CD4-positive, alpha-beta T cell treated with Interleukin-2 at 100 ng/mL for 4 hours (primary cell): ENCODE measurements at places on chromosomes 3 and 15.

DNA sequence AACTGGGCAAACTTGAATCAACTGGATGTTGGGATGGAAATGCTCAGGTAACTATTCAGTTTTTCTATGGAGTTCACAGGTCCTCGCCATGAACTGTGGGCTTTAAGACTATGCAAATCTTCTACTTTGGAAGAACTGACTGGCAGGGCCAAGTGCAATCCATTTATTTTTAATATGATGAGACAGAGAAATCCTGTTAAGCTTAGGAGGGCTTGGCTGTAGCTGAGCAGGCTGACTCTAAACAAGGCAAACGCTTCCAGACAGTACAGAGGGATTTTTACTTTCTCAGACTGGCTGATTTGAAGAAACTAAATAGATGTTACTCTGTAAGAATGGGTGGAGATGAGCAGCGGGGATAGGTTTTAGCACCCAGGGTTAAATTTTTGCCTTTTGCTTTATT is 194.2 kb upstream of the ICE2 start:
- no peak for DNase-seq

GRCh38 chr3:131178710-131179375 is 152.2 kb downstream of the NEK11 start:
- DNase-seq, result no peak

DNA sequence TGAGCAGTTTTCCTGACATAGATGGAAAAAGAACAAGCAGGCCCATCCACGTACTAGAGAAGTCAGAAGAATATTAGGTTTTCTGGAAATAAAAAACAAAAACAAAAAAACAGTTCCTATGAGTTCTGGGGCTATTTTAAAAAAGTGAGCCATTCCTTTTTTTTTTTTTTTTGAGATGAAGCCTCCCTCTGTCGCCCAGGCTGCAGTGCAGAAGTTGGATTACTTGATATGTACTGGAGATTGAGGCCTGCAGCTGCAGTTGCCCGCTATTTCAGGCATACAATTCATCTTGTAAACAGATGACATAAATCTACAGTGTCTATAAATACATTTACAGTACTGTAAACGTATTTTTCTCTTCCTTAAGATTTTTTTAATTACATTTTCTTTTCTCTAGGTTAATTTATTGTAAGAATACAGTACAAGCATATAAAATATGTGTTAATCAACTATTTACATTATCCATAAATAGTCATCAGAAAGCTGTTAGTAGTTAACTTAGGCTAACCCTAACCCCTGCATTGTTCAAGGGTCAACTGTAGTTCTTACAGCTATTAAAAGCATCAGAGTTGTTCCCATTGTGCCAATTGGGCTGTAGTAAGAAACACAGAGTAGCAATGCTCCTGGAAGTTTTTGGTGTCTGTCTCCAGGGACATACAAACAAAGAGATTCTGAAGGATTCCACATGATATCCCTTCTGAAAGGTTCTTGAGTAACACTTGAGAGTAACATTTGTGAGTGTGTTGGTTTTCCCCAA is 11.2 kb upstream of the ACTL6A start:
- DNase-seq, result no peak

- no peak for DNase-seq
These were observed 646.0 kb upstream of the CFAP20DC start for GRCh38 chr3:59695860-59696259.

GRCh38 chr3:32437896-32438295 is 46.2 kb downstream of the CMTM7 start:
- DNase-seq, result no peak

DNA sequence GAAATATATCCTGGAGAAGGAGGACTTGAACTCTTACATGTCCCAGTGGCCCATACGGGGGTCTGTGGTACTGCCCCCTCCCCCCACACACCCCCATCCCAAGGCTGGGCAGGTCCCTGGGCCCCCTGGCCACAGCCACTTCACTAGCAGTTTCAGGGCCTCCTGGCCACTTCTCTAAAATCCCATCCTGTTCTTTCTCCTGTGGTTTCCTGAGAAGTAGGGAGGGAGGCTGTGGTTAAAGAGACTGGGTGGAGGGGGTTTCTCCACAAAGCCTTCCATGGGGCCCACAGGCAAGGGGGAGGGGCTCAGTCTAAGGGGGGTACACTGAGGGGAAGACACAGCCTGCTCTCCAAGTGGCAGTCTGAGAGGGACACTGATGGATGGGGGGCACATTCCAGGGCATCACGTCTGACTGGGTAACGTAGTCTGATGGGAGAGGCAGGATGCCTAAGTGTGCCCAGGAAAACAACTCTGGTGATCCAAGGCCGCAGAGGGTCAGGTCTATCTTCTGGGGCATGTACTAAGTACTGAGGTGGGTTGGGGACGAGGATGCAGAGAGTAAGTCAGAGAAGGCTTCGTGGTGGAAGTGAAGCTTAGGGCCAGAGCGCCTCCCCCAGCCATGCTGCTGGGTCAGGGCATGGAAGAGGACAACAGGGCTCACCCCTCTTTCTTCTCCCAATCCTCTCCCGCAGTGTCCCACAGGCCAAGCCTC is 48.0 kb upstream of the C15orf39 start:
- no peak for DNase-seq

DNA sequence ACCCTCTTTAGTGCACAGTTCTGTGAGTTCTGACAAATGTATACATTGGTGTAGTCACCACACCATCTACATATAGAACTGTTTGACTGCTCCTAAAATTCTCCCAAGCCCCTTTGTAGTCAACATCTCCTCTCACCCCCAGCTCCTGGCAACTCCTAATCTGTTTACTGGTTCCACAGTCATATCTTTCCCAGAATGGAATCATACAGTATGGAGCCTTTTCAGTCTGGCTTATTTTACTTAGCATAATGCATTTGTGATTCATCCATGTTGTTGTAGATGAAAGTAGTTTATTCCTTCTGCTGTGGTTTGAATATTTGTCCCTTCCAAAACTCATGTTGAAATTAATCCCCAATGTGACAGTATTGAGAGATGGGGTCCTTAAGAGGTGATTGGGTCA is 41.6 kb upstream of the CCDC174 start:
- DNase-seq, result no peak

DNA sequence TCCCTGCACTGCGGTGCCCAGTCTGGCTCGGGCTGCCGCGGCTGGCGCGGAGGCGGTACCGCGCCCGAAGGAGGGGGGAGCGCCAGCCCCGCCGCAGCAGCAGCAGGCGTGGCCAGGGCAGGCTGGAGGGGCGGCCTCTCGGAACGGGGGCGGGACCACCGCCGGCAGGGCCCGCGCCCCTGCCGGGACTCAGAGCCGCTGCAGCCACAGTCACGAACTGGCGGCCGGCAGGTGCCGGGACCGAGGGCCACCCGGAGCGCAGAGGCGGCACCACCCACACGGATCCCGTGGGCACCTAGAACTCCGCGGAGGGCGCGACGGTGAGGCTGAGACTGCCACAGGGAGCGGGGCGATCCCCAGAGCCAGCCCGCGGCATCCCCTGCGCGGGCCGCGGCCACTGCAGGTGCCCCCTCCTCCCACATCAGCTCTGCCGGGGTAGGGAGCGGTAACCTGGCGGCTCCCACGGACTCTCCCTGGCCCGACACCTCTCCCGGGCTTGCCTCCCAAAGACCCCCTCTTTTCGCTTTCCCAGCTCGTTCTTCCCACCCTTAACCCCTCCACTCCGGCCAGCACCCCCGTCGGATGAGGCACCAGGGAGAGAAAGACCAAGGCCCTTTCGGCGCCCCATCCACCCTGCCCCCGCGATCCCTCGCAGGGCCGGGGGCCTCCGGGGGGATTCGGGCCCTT is at the start of gene VWA5B2:
Gene VWA5B2, plus strand, starts transcription at position 192 of the 687 bp plus-strand sequence. CDS start 944 bp downstream, outside the sequence.
- peak; percentile 70 for DNase-seq

GRCh38 chr3:186990878-186991308 is 60.6 kb downstream of the ST6GAL1 start:
- DNase-seq, result no peak

DNA sequence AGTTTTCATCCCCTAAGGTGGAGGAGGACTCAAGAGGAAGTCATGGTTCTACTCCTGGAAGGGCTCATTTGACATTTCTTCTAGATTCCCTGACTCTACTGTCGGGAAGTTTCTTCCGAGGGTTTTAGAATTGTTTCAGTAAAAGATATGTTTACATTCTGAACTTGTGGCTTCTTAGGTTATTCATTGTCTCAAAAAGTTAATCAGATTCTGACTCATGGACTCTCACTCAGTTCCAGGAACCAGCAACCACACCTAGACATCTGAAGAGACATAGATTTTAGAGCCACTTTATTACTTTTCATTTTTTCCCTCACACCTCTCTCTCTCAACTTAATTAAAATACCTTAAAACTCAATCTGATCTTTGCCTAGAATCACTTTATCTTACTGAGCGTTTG is 862.6 kb downstream of the AGBL1 start:
- no peak for DNase-seq

DNA sequence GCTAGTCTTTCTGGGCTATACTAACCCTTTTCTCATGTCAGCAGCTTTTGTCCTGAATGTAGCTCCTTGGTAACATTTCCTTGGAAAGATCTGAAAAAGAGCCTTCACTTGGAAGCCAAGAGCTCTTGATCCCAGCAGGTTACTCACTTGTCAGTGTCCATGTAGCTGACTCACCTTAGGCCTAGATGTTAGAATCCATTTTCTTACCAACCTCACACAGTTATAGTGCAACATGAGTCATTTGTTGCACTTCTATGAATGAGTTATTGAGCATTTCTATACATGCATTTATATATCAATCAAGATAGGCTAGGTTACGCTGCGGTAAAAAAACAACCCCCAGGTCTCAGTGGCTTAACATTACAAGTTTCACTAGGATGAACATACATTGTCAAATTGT is 106.8 kb upstream of the SLC7A14 start:
- DNase-seq, result no peak

DNA sequence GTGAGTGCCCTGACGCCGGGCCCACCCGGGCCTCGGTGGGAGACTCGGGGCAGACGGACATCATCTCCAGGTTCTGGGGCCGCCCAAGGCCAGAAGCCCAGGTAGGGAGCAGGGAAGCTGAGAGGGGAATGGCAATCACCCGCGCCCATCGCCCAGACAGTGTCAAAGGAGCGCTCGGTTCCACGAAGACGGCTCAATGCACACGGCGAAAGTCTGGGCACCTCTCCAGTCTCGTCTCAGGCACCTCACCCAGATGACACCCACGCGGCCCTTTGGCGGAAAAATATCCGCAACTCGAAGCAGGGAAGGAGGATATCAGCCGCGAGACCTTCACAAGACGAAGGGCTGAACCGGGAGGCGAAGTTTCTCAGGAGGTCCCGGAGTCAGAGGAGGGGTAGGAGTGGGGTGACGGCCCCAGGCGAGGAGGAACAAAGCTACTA is 916 bp downstream of the IL17RD start:
- no peak for DNase-seq

DNA sequence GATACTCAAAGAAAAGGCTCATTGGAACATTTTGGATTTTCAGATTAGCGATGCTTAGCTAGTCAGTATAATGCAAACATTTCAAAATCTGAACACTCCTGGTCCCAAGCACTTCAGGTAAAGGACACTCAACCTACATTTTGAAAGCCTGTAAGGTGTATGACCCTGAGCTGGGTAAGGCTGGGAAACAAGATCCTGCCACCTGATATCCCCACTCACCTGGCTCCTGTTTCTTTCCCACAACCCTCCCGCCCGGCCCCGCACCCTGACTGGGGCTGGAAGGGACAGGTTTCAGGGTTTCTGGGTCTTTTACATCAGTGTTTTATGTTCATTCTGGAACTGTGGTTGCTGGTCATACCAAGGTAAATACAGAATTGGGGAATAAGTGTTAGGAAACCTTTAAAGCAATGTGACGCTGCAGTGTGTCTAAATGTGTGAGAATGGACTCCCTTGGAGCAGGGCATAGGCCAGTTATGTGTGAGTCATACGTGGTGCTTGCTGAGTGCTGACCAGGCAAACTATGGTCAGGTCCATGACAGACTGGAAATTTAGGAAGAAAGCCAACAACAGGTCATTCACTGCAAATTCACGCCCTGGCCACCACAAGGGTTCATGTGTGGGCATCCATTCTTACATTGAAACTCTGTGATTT is 22.9 kb downstream of the CTXND1 start:
- no peak for DNase-seq

DNA sequence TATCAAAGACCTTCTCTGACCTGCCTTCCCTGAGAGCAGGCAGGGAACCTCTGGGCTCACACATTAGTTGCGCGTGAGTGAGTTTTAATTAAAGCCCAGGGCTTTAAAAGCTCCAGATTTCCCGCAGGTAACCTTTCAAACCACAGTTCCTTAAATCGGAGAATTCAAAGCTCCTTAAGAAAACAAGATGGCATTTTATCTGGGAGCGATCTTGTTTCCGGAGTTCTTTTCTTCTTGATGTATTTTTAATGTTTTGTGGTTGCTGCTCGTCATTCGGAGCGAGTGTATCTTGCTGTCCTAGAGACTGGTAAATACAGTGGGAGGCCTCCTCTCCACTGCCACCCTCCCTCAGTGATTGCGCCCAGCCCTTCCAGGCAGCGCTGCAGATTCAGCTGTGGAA is 284.3 kb downstream of the CLSTN2 start:
- no peak for DNase-seq

DNA sequence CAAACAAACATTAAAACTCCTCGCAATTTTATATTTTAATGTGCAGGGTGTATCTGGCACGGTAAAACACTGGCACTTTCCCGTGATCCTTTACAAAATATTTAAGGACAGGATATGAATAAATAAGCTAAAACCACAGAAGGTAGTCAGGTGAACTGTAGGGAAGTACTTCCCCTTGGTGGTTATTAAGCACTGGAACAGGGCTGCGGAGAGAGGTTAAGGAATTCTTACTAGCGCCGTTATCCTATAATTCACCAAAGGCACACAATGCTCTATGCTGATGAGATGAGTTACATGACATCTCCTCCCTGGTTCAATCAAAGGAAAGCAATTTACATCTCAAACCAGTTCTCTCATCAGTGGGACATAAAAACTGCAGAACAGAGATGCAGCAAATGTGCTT is 289.8 kb downstream of the ZBTB20 start:
- DNase-seq, result no peak

- DNase-seq, result no peak
These were observed 6.3 kb upstream of the FSIP1 start for GRCh38 chr15:39788800-39789565.

DNA sequence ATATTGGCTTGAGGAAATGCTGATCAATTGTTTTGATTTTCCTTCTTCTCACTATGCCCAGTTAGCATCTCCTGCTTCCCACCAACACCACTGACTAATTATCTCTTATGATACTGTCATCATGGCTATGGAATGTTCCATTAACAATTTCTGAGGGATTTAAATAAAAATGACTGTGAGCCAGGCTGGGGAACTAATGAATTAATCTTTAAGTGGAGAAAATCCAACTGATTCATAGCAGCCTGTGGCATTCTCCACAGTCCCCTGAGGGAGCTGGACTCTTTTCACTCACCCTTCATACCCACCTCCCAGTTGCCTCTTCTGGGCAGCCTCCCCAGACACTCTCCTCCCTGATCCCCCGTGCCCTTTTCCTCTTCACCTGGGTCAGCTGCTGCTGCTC is 353.6 kb downstream of the CLSTN2 start:
- no peak for DNase-seq

DNA sequence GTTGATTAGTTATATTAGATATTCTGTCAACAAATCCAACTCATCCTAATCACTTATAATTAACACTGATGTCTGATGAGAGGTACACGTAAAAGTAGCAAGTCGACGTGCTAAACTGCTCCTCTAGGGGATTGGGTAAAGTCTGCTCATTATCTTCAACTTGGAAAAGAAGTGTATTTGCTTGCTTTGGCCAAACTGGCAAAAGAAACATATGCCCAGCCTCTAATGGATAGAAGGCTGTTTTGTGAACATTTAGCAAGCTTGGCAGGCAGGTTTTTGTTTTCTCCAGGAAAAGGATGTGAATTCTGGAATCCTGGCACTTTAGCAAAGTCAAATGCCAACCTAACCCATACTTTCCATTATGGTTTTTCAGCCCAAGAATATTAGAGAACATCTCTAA is 264.8 kb downstream of the TBL1XR1 start:
- DNase-seq, result no peak

- DNase-seq, result no peak
These were observed 91.0 kb downstream of the XRN1 start for GRCh38 chr3:142356818-142357217.
